ENCODE measurements at places on chromosomes 11 and 22. TPM values are rescaled to one million over a fixed set of nuclear protein-coding genes. Genes with fewer than 3 reads are reported as not detected.

- no peak for DNase-seq
These were observed 398.4 kb downstream of the CNTN5 start for GRCh38 chr11:99418927-99419720.

- DNase-seq, result no peak
These were observed 35.0 kb downstream of the GRIK4 start for GRCh38 chr11:120546312-120547205.

DNA sequence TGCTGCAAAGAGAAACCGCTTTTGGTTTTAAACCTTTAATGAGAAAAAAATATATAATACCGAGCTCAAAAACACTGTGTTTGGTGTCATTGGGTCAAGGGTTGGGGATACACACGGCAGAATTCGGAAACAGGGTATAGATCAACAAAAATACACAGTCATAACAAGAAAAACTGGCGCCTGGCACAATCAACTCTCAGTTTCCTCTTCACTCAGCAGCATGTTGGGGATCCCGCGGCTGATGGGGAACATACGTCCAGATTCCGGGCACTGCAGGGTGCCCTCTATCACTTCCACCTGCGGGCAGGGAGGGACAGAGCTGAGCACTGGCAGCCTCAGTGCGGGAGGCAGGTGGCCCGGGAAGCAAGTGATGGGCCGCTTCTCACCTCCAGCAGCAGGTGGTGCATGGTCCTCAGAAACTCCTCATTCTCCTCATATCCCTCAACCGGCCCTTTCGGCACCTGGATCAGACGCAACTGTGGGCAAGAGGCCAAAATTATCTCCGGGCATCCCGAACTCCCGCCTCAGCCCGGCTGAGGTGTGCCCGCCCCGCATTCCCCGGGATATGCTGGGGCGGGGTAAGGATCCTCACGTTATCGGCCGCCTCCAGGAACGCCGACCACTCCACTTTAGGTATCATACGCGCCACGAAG lies 561 bp downstream of the TRMT112 start:
- DNase-seq, result peak; percentile 67

DNA sequence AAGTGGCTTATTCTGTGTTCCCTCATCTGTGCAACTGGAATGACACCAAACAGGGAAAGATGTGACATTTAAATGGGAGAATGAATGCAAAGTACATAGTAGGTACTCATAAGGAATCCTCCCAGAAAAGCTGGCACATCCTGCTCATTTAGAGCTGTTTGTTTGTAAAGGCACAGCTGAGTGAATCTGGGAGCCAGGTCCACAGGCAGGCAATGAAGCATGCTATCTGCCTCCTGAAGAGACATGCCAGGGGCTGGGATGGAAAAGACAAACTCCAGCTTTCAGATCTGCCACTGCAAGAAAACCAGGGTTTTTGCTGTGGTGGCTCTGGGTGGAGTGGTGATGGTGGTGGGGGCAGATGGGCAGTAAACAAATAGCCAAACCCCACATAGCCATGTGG lies 150.1 kb downstream of the TENM4 start:
- DNase-seq, result no peak

DNA sequence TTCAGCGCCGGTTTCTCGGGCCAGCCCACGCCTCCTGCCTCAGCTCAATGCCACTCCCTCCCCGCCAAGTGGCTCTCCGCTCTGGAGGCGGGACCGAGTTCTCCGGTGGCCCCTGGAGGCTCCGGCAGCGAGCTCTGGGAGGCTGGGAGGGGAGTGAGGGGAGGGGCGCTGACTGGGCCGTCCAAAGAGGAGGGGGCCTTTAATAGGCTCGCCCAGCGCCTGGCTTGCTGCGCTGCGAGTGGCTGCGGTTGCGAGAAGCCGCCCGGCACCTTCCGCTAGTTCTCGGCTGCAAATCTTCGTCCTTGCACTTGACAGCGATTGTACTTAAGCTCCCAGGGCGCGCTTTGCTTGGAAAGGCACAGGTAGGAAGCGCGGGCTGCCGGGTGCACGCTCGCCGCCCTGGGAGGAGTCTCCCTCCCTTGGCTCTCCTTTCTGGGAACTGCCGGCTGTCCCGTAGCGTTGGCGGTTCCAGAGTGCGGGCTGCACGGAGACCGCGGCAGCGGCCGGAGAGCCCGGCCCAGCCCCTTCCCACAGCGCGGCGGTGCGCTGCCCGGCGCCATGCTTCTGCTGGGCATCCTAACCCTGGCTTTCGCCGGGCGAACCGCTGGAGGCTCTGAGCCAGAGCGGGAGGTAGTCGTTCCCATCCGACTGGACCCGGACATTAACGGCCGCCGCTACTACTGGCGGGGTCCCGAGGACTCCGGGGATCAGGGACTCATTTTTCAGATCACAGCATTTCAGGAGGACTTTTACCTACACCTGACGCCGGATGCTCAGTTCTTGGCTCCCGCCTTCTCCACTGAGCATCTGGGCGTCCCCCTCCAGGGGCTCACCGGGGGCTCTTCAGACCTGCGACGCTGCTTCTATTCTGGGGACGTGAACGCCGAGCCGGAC lies at the start of gene ADAMTS15:
TSS of gene ADAMTS15 (plus strand) at position 230 of the 894 bp plus-strand sequence. CDS start at position 559, 329 bp downstream.
- no peak for DNase-seq

GRCh38 chr22:46542011-46542985 lies 4.9 kb upstream of the CELSR1 start:
- peak; percentile 34 for DNase-seq

- peak; percentile 18 for DNase-seq
These were observed 121.7 kb downstream of the SGSM3 start for GRCh38 chr22:40491990-40492631.

GRCh38 chr11:134334796-134335571 lies 3.2 kb downstream of the GLB1L2 start:
- no peak for DNase-seq

DNA sequence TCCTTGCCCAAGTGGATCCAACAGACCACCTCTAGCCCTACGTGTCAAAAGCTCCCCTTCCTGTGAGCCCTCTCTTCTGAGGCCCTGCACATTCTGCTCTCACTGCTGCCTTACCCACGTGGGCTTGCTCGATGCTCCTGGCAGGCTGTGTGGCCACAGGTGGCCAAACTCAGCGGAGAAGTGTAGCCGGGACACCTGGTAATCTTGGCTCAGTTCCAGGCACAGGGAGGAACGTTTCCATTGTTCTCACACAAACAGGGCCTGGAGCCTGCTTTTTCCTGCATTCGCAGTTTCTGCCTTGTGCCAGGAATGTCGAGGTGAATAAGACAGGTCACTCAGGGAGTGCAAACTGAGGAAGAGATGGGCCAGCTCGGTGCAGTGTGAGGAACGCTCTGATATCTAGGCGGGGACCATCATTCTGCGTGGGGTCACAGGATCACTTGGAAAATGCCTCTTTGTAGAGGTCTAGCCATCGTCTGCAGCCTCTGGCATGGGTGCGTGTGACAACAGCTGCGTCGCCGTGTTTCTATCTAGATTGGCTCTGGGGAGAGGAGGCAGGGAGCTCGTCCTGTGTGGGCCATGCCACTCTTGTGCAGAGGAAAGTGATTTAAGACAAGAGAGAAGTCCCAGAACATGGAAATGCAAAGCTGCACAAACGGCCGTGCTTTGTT lies 127.6 kb upstream of the PARVA start:
- no peak for DNase-seq

- no peak for DNase-seq
These were observed 265.8 kb downstream of the GRM5 start for GRCh38 chr11:88799771-88800500.

- DNase-seq, result no peak
These were observed 15.8 kb downstream of the DGKZ start for GRCh38 chr11:46363031-46363407.

- DNase-seq, result no peak
These were observed 48.8 kb upstream of the CARS1 start for GRCh38 chr11:3105791-3106735.

- DNase-seq, result no peak
These were observed 190.2 kb downstream of the SWAP70 start for GRCh38 chr11:9853929-9854552.

GRCh38 chr22:32080904-32081303 lies 37.8 kb downstream of the SLC5A1 start:
- no peak for DNase-seq

DNA sequence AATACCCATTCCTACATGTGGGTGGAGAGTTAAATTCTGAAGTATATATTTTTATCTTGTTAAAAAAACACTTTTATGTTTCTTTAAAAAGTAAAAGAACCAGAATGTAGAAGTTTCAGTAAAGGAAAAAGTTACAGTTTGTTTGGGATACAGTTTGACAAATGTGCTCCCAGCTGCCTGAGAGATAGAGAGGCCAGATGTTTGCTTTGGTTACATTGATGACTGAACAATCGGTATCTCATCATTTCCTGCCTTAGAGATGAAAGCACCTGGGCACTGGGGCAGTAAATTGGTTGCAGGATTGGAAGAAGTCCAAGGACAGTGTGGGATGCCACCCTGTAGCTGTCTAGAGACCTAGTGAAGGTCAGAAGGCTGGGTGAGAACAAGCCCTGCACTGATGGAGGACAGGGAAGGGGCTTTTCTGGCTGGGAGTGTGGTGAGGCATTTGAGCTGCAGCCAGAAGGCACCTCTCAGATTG lies 16.6 kb downstream of the MED15 start:
- peak; percentile 20 for DNase-seq

DNA sequence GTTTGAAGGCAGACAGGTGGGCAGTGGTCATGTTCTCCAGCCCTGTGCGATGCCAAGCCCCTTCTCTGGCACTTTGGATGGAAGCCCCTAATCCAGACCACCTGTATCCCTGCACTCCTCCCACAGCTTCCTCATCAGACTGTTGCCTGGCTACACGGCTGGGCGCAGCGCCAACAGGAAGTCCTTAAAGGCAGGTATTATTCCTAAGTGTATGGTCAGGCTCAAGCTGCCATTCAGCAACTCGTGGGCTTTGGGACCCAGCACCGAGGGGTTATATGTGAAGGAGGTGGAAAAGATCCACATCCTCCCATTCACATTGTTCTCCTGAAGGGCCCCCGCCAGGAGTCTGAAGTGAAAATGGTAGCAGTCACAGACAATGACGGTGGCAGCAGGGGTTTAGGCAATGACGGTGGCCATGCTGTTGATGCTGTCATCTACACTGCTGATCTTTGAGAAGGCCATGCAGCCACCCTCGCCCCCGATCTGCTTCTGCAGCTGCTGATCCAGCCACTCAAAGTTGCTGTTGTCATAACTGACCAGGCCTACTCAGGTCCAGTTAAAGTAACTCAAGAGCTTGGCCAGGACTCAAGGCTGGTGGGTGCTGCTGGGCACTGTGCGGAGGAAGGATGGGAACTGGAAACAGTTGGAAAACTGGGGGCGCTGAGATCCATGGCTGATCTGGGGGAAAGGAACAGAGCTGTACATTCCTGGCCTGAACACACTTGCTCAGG lies 27.7 kb downstream of the OR6Q1 start:
- no peak for DNase-seq

DNA sequence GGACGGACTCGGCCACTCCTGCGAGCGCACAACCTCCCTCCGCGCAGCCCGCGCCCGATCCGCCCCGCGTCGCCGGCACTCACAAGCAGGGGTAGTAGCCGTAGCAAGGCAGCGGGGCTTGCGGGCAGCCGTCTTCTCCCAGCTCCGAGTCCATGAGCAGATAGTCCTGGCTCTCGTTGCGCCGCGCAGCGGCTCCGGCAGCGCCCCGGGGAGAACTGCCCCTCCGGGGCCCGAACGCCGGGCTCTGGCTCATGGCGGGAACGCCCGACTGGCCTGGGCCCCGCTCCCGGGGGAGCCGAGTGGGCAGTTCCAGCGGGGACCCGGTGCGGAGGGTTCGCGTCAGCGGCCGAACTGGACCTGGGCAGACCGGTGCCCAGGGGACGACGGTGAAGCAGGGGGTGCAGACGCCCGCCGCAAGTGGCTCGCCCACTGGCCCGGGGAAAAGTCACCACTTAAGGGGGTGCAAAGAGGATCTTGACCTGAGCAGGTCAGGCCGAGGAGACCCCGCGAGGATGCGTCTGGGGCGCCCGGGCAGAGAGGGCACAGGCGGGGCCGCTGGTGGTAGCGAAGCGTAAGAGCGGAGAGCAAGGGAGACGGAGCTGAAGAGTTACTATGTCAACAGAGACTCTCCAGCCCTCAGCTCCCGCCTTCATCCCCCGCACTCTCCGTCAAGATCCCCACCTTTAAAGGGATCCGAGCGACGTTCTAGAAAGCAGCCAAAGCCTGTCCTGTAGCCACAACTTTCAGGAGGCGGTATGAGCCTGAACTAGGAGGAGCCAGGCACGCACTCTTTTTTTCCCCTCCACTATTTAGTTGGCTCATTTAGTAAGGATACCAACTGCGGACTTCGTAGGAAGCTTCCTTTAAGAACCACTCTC lies at the start of gene TRPC6:
TSS of gene TRPC6 (minus strand) at position 757 of the 878 bp plus-strand sequence. CDS start at position 253, 504 bp downstream.
- no peak for DNase-seq

DNA sequence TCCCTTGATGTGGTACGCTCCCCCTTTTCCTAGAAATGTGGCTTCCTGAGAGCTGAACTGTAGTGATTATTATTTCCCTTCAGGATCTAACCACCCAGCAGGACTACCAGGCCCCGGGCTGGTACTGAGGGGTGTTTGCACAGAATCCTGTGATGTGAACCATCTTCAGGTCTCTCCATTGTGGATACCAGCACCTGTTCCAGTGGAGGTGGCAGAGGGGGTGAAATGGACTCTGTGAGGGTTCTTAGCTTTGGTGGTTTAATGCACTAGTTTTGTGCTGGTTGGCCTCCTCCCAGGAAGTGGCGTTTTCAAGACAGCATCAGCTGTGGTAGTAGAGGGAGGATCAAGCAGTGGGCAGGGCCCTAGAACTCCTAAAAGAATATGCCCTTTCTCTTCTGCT lies 18.6 kb downstream of the C11orf91 start:
- no peak for DNase-seq

DNA sequence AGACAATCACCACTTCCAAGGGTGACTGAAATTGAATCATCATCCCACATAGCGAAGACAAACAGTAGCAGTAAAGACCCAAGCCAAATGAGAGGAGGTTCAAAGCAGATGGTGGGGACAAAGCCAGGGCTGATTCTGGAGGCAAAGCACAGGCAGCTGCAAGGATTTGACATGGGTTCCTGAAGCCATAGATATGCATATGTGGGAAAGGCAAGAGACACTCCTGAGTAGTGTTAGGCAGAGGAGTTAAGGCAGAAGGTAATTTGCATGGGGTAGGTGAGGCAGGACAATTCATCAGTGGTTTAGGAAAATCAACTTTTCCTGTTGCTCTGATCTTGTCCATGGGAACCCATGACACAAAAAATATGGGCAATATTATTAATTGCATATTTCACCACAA lies 462.8 kb downstream of the FAM181B start:
- DNase-seq, result no peak

DNA sequence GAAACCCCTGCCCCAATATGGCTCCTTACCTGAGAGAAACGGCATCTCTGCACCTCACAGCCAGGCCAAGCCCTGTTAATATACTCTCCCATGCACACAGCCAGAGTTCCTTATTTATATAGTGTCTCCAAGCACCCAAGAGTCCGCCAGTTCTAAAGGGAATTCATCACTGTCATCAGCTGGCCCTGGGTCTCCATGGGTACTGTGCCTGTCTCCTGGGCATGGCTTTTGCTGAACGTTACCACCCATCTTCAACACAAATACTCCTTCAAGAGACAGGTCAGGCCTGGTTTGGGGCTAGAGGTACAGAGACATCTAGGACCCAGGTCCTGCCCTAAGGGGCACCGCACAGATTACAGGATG lies 1.6 kb upstream of the ATG16L2 start:
- DNase-seq, result no peak

GRCh38 chr11:77046060-77046501 lies 11.9 kb downstream of the B3GNT6 start:
- DNase-seq, result peak; percentile 50

GRCh38 chr22:33272180-33272579 lies 214.0 kb upstream of the SYN3 start:
- DNase-seq, result no peak

Gene DNAJB7
- total RNA-seq, result not detected

Gene ARHGAP8
- total RNA-seq, result 2.6 TPM

Gene STARD10
- 11.2 TPM for total RNA-seq

Gene TMEM191B
- total RNA-seq, result 3.5 TPM

Gene ST14
- total RNA-seq, result not detected

Gene MAP4K2
- total RNA-seq, result 85.0 TPM

Gene APOL5
- total RNA-seq, result not detected

Gene APBB1
- 95.8 TPM for total RNA-seq
